ENCODE measurements at places on chromosomes 2 and 18.

GRCh38 chr2:113211226-113212105 lies 37.7 kb downstream of the PSD4 start:
- no peak for DNase-seq

DNA sequence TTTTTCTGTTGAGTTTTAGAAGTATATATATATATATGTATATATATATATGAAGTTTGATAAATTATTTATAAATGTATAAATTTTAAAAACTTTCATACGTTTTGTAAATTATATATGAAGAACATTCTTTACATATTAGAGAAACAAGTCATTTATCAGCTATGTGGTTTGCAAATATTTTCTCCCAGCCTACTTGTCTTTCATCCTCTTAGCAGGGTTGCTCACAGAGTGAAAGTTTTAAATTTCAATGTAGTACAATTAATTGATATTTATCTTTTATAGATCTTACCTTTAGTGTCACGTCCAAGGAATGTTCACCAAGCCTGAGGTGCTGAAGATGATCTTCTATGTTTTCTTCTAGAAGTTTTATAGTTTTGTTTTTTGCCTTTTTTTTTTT lies 78.3 kb upstream of the HS6ST1 start:
- DNase-seq, result no peak

GRCh38 chr2:126884861-126885750 lies 13.6 kb upstream of the TEX51 start:
- no peak for DNase-seq

DNA sequence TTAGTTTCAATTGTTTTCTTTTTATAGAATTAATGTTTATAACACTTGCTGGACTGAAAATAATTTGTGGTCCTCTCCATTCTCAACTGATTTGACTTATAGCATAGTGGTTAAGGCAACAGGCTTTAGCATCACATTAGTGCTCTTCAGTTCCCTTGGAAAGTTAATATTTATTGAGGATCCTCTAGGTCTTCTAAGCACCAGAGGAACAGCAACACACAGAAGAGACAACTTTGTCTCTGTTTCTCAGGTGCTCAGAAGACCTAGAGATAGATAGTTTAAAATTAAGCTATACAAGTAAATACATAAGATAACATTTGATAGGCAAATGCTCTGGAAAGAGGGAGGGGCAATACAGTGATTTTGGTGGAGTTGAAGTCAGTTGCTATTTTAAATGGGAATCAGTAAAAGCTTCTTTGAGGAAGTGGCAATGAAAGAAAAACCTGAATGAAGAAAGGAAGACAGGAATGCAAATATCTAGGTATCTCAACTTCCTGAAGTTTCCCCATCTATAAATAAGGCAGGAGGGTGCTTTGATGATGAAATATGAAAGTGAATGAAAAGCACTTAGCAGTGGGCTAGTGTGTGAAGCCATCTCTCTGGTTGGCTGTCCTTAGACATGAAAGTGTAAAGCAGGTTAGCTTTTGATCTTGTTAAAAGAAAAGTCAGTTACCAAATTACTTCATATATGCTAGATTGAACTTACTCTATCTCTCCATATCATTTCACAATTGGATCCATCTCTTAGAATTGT lies 7.9 kb downstream of the NEUROD1 start:
- DNase-seq, result no peak

DNA sequence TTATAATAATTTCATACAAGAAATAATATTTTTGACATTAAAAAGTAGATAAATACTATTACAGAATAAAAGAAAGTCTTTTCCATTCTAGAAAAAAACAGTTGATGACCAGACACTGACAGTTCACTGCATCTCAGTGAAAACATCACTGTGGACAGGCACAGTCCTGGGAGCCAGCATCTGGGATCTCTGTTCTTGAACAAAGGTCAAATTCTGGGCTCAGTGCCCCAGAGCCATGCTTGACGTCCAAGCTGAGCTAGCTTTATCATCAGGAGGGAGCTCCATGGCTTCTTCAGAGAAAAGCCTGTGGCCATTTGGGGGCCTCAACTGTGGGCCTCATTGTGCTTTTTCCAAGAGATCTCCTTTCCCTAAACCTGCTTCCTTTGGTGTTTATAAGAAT lies 86.1 kb upstream of the SRD5A2 start:
- DNase-seq, result no peak

- no peak for DNase-seq
Observed at GRCh38 chr2:227706859-227707258, 11.0 kb downstream of the SLC19A3 start.

DNA sequence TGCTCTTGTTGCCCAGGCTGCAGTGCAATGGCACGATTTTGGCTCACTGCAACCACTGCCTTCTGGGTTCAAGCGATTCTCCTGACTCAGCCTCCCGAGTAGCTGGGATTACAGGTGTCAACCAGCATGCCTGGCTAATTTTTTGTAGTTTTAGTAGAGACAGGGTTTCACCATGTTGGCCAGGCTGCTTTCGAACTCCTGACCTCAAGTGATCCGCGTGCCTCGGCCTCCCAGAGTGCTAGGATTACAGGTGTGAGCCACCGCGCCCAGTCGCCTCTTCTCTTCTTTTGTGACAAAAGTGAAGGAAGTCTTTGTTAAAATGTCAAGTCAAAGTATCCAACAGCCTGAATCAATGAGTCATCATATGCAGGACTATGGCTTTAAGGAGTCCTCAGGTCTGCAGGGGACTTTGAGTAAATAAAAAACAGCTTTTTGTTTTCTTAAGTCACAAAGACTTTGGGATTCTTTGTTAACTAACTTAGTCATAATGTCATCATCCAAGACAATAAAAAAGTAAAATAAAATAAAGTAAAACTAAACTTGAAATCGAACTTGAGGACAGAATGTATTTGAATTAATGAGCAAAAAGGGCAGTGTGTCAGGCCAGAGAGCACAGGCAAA lies 1153.2 kb downstream of the SUCLG1 start:
- no peak for DNase-seq

- no peak for DNase-seq
Observed at GRCh38 chr2:53033411-53033810, 734.2 kb upstream of the CHAC2 start.

DNA sequence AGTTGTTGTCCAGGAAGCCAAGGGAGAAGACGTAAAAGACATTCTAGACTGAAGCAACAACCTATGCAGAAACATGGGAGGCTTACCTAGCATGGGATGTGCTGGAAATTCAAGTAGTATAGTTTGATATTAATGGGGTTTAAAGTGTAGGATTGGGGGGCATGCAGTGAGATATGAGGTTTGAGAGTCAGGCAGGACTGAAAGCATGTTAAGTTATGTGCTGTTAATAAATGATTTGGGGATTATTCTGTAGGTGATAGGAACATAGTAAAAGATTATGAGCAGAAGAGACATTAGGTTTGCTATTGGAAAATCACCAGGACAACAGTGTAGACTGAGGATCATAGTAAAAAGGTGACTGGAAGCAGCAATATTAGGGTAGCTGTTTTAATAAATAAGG lies 3.2 kb downstream of the EHBP1 start:
- no peak for DNase-seq

- DNase-seq, result no peak
Observed at GRCh38 chr18:46196627-46197243, 92.5 kb downstream of the HAUS1 start.

- no peak for DNase-seq
Observed at GRCh38 chr18:45962461-45962860, 4.7 kb downstream of the EPG5 start.

- DNase-seq, result peak; percentile 34
Observed at GRCh38 chr2:186918495-186918894, 69.5 kb upstream of the ZSWIM2 start.

- no peak for DNase-seq
Observed at GRCh38 chr2:64482243-64482642, 28.3 kb downstream of the LGALSL start.

DNA sequence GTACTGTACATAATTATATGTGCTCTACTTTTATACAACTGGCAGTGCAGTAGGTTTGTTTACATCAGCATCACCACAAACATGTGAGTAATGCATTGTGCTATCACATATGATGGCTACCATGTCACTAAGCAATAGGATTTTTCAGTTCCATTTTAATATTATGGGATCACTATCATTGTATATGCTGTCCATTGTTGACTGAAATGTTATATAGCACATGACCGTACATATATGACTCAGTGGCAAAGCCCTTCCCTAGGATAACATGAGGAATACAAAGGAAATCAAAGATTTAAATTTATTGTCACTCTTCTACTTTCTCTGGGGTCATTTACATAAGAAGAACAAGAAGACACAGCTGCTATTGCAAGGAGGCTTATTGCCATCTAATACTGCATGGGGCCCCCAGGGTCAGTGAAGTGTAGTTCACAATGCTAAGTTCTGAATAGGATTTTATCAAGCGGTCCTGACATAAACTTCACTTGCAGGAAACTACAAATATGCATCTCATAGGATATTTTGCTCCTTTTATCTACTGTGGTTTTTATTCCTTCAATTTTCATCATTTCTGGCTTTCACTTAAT lies 21.8 kb downstream of the PDE1A start:
- no peak for DNase-seq

DNA sequence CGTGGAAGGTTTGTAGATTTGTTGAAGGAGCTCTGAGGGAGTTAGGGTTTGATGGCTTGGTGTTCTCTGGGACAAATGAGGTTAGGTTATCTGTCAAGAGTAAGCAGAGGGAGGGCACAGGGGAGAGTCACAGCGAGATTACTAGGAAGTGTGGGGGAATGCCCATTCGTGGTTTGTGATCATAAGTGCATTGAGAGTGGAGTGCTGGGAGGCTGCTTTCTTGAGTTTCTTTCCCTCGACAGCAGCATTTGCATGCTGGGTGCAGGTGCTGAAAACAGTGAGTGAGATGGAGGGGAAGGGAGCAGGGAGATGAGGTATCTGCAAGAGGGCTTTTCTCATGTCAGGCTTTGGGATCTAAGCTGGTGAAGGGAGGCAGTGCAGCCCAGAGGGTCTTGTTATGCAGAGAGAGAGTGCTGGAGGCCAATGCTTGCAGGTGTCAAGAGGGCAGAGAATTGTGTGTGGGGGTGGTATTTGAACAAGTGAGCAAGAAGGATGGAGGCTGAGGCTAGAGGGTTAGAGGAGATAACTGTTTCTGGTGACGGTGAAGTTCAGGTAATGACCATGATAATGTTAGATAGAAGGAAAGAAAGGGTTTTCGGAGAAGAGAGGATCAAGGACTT lies 8.8 kb downstream of the RALB start:
- DNase-seq, result no peak

DNA sequence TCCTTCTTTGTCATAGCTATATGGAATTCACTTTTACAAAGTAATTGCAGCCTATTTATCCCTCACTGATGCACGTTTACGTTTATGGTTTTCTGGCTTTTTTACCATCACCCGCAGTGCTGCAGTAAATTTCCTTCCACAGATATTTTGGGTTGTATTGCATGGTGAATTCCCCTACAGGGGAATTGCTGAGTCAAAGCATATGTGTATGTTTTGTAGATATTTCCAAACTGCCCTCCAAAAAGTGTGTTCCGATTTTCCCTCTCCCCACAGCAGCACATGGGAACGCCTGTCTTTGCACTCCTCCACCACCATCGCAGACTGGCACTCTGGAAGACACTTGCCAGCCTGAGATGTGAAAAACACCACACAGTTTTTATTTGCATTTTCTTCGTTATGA lies 80.6 kb upstream of the UXS1 start:
- no peak for DNase-seq

GRCh38 chr2:80001701-80002101 lies 302.9 kb downstream of the LRRTM1 start:
- no peak for DNase-seq

GRCh38 chr18:37559194-37559593 lies 6.4 kb downstream of the CELF4 start:
- DNase-seq, result no peak

All from LNCaP clone FGC (cell line).